ENCODE measurements at places on chromosomes 2 and 18.
A peak's percentile ranks its signal among the peaks of the same experiment; 100 is the strongest.

DNA sequence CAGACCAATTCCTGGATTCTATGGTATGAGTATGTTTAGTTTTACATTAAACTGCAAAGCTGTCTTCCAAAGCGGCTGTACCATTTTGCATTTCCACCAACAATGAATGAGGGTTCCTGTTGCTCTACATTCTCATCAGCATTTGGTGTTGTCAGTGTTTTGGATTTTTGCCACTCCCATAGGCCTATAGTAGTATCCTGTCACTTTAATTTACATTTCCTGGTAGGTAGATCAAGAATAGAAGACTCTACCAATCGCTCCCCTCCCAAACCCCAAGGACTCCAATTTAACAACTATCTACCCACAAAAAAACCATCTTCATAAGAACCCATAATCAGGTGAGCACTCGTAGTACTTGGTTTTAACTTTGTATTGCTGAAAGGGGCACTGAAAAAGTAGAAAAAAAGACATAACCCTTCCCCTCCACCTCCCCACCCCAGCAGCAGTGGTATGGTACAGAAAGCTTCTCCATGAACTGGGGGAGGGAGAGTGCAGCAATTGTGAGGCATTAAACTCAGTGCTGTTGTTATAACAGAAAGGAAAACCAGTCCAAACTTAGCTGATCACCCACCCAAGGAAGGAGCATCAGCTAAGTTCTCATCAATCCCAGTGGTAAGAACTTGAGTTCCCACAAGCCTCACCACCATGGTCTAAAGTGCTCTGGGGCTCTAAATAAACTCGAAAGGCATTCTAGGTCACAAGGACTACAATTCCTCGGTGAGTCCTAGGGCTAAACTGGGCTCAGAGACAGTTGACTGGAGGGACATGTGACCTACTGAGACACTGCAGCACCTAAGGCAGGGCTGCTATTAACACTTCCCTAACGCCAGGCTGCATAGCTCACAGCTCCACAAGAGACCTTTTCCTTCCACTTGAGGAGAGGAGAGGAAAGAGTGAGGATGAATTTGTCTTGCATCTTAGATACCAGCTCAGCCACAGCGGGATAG, 35.5 kb upstream of the CYTIP start:
- DNase-seq = no peak

GRCh38 chr2:148391324-148391723, 253.2 kb upstream of the EPC2 start:
- DNase-seq = no peak

- no peak for DNase-seq
Observed at GRCh38 chr2:63486861-63487290, 101.4 kb downstream of the WDPCP start.

GRCh38 chr2:167438206-167438605, 549.9 kb downstream of the XIRP2 start:
- DNase-seq = no peak

DNA sequence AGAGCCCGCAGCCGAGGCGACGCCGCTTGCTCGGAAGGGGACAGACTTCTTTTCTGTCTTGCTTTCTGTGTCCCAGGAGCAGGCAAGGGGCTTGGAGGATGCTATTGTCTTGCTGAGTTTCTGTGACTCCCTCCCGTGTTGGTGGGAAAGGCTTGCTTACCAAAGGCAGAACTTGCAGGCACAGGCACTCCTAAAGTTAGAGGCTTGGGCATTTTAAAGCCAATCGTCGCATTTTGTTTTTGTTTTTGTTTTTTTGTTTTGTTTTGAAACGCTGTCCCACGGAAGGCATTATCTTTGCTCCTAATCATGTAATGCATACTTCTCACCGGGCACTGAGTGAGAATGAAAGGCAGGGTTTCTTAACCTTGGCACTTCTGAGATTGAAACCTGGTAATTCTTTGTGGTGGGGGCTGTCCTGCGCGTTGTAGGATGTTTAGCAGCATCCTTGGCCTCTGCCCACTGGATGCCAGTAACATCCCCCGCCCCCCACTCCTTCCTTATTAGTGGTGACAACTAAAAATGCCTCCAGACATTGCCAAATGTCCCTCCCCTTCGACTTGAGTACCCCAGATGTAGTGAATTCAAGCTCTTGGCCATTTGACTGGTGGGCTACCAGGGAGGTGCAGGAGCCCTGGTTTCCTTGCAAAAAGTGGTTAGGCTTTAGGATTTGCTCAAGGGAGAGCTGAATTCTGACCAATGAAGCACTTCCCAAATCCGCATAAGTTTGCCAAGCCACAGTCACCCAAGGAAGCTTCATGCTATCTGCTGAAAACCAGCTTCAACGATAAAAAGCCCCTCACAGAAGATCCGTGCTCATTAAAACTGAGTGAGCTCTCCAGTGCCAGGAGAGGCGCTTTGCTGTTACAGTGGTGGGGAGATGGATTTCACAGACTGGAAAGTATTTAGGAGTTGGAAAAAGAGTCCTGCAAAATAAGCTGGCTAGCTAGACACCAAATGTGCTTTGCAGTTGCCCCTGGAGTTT, 1.2 kb downstream of the ANTXR1 start:
- no peak for DNase-seq

GRCh38 chr2:14189929-14190328, 442.6 kb upstream of the LRATD1 start:
- DNase-seq = no peak

GRCh38 chr2:12412898-12413305, 303.8 kb upstream of the TRIB2 start:
- peak; percentile 60 for DNase-seq

All from CD4-positive, alpha-beta T cell treated with Interleukin-17A for 1 hour (primary cell).